ENCODE measurements at places on chromosomes 2 and 18. TPM values are rescaled to one million over a fixed set of nuclear protein-coding genes. Genes with fewer than 3 reads are reported as not detected.

GRCh38 chr2:159711562-159712142 is 654 bp upstream of the MARCHF7 start:
- DNase-seq: no peak

DNPEP gene
- 55.0 TPM for total RNA-seq

DNA sequence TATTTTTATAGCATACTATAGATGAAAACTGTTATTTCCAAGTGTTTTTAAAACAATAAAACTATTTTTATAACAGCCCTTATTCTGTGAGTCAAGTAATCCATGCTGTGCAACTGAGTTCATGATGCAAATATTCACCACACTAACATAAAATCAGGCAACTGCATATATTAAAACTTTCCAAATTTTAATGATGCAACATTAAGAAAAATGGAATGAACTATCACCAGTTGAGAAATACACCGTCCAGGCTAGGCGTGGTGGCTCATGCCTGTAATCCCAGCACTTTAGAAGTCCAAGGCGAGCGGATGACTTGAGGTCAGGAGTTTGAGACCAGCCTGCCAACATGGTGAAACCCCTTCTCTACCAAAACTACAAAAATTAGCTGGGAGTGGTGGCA is 114.5 kb downstream of the CDH2 start:
- peak; percentile 82 for DNase-seq

GRCh38 chr2:10574911-10575310 is 114.9 kb downstream of the NOL10 start:
- no peak for DNase-seq

GRCh38 chr2:35938838-35939237 is 416.7 kb upstream of the CRIM1 start:
- no peak for DNase-seq

Measured in fibroblast of the aortic adventitia (primary cell).